ENCODE measurements at places on chromosomes 1 and 21.
A peak's percentile ranks its signal among the peaks of the same experiment; 100 is the strongest.

- DNase-seq, result peak; percentile 46
These were observed 42.6 kb downstream of the CD34 start for GRCh38 chr1:207868251-207868773.

DNA sequence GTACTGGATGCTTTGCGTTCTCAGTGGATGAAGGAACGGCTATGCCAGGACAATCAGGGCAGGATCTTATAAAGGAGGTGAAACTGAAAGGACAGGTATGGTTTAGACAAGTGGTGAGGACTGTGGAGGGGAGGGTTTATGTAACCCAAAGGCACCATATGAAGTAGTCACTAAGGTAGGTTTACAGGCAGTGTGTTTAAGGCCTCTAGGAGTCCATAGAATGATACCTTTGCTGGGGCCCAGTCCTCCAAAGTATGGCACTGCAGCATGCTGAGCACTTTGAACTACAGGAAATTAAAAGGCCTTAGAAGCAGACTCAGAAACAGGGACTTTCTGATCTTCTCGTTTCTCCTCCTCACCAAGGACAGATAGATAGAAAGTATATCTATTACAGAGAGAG, 304.7 kb upstream of the USP25 start:
- DNase-seq, result no peak

GRCh38 chr1:9397997-9398526, 105.4 kb downstream of the SPSB1 start:
- DNase-seq, result no peak

GRCh38 chr1:2990376-2991115, 30.7 kb upstream of the ACTRT2 start:
- DNase-seq, result no peak

GRCh38 chr1:174818014-174818616, 181.6 kb upstream of the CACYBP start:
- DNase-seq, result peak; percentile 33

DNA sequence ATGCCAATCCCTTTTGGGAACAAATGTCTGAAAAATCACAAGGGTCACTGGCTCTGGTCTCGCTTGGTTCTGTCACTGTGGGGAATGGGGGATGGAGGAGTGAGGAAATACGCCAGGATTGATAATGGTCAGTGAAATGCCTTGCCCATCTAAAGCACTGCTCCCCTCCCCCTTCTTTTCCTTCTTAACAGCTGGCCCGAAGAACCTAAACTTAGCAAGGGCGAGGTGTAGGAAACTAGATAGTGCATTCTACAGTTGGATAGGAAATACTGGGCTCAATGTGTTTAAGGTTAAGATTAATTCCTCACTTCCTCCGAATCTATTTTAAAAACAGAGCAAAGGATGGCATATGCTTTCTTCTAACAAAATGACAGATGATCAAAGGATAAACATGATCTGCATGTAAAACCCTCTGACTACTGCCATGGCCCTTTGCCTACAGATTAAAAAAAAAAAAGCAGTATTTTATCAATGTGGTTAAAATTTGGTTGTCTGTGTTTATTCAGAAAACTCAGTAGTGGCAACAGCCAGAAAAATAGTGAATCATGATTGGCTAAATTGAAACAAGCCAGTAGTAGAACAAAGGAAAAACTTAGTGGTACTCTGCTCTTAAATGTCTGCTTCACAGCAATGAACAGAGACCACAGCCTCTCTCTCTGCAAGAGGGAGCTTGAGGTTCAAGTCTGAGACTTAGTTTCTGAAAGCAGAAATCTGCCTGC, 86.1 kb upstream of the VAV3 start:
- no peak for DNase-seq

DNA sequence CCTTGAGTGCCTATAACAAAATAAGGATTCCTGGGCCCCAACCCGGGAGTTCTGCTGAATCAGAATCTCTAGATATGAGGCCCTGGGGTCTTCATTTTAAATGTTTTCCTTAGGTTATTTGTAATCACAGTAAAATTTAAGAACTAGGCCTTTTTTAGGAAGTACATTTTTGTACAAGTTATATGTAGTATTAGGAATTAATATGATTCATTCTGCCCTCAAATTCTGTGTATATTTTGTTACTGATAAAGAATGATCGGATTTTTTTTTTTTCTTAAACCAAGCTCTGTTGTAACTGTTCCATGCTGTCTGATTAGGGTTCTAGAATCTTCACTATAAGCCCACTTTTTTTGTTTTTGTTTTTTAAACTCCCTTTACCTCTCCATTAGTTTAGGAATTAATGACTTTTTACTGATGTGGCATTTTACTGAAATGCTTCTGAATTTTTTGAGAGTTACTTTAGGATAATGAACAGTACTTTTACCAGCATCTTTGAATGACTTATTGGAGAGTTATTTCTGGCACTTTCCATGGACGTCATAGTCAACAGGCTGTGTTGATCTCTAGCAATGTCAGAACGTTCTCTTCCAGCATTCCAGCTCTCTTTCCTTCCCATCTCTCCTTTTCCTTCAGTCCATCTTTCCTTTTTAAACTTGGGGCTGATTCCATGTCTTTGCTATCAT, 48.3 kb downstream of the CLIC4 start:
- no peak for DNase-seq

- no peak for DNase-seq
These were observed 25.6 kb downstream of the SAMSN1 start for GRCh38 chr21:14520535-14520934.

GRCh38 chr1:16082283-16083038, 9.0 kb upstream of the FAM131C start:
- DNase-seq, result peak; percentile 78
